ENCODE measurements at places on chromosomes 6 and 20.

GRCh38 chr6:136163260-136163659, 86.9 kb downstream of the MTFR2 start:
- no peak for DNase-seq

GRCh38 chr6:155472886-155473285, 17.2 kb upstream of the NOX3 start:
- DNase-seq = no peak

GRCh38 chr6:106411643-106412200, 51.2 kb downstream of the CRYBG1 start:
- DNase-seq = no peak

DNA sequence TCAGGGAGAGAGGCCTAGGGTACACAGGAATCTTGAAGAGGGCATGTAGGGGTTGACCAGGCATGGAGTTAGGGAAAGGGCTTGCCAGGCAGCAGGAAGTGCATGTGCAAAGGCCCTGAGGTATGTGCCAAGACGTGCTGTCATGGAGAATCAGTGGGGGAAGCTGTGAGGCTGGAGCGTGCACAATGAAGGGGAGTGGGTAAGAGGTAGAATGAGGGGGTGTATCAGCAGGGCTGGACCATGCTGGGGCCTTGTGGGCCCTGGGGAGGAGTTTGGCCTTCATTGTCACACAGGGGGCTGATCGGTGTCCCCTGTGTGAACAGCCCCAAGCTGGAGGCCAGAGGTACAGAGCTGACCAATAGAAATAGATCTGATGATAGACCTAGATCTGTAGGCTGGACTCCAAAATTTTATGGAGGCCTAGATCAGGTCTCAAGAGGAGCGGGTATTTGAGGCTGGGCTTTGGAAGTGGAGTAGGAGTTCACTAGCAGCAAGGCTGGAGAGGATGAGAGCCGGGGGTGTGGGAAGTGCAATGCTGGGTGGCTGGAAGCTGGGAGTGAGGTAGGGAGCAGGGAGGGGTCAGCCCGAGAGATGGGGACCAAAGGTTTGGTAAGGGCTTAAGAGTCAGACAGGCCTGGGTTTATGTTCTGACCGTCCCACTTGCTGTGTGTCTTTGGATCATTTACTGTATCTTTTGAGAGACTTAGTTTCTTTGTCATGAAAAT, 3.0 kb downstream of the SRC start:
- DNase-seq = no peak

DNA sequence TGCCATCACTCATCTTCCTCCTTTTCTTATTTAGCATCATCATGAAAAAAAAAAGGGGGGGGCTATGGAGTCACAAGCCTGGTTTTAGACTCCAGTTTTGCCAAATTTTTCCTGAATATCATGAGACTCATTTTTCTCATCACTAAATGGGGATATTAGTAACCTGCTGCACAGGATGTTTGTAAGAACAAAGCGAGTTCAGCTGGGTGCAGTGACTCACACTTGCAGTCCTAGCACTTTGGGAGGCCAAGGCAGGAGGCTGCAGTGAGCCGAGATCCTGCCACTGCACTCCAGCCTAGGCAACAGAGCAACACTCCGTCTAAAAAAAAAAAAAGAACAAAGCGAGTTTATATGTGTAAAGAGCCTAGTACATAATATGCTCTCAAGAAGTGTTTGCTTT, 82.8 kb downstream of the TFAP2A start:
- DNase-seq = no peak

GRCh38 chr6:147974376-147974775, 368.3 kb upstream of the SASH1 start:
- DNase-seq = no peak

DNA sequence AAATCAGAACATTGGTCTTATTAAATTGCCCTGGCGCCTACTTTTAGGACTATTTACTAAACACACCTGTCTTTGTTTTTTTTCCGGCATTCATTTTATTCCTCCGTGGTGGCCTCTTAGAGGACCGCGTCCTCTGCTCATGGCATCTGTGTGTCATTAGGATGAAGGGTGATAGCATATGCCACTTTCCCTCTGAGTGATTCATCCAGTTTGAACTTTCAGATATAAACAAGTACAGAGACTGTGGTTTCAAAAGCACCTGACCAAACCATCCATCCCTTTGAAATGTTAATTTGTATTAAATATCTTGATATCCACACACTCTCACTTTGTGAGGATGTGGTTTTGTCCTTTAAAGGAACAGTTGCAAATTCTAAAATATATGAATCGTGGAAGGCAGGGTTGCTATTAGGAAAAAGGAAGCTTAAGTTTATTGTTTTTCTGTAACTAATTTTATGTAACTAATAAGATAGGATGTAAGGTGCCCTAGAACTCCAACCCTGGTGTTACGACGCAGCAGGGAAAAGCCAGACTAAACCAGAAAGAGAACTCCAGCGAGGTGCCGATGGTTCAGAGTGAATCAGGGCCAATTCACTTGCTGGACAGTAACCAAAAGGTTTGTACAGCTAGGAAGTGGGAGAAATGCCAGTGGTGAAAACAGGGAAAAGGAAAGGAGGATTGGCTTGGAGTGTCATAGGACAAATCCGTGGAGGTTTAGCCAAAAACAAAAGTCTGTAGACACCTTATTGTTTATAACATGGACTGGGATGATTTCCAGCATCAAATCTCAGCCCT, 98.7 kb downstream of the SHLD1 start:
- no peak for DNase-seq

- no peak for DNase-seq
Measured at GRCh38 chr20:35917077-35917476, 37.2 kb downstream of the SCAND1 start.

DNA sequence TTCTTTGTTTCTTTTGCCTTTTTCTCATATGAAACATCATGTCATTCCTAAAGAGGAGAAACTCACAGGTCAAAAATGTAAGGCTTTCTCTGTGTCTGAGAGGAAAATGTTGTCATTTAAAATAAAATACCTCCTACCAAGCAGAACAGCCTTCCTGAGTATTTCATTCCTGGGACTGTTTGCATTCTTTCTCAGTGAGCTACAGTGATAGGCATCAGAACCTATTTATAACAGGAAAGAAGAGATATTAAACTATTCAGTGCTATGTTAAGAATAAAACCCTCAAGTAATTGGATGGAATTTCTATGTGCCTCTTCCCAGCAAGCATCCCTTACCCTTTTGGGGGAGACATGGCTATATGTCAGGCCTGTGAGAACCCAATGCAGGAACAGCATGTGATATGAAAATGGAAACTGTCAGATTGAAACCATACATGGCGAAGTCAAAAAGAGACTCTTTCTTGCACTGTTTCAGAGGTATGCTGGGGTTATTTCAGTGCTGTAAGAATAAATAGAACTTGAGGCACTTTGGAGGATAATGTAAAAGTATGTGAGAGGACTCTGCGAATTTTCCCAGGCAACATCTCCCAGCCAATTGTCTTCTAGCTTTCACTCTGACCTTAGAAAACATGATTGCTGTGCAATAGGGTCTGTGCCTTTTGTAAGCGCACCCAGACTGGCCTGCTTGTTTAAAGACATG, 133.8 kb upstream of the CCN2 start:
- no peak for DNase-seq

GRCh38 chr20:48619126-48620101, 208.4 kb downstream of the PREX1 start:
- no peak for DNase-seq

GRCh38 chr6:155187106-155187505, 76.7 kb upstream of the CLDN20 start:
- DNase-seq = no peak

DNA sequence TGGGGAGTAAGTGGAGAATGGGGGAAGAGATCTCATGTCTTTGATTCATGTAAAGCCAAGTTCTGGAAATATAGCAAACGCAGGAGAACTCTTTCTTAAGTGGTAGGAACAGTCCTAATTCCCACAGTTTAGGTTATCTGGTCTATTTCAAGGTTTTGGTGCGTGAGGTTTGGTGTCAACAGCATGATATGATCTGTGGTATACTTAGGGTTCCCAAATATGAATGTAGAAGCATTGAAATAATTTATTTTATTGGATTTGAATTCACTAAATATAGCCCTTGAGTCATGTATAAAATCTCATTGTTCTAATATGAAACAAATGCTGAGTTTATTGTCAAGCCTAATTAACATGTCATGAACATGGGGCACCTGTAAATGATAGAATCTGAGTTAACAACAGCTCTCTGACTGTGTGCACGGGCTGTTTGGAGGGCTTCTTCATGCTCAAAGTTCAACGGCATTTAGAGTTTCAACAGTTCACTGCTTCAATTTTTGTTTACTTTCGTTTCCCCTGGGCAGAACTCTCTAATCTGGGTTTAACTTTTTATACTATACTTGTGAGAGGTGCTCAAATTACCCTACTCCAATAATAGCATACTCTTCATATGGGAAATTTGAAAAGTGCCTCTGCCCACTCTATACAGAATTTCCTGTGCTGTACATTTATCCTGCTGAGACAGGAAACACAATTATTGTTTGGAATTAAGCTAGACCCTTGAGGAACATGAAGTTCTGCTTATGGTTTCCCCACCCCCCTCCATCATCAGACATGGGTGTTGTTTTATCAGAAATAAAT, 236.3 kb upstream of the ZNF217 start:
- DNase-seq = no peak

- no peak for DNase-seq
Measured at GRCh38 chr6:137256350-137257103, 37.3 kb upstream of the IFNGR1 start.

Measured in vagina (tissue), 2 donors.